ENCODE measurements at places on chromosomes 2 and 18. TPM values are rescaled to one million over a fixed set of nuclear protein-coding genes. Genes with fewer than 3 reads are reported as not detected.

The MAPK4 gene
- total RNA-seq: not detected

The SLC9A2 gene
- not detected for total RNA-seq

The OSR1 gene
- 0.31 TPM for total RNA-seq

The CACNB4 gene
- total RNA-seq: 2.9 TPM

The ASPRV1 gene
- 0.26 TPM for total RNA-seq

The DPP4 gene
- 6.7 TPM for total RNA-seq

The IGFBP2 gene
- total RNA-seq: 944 TPM

The DSG4 gene
- not detected for total RNA-seq

The RUFY4 gene
- total RNA-seq: not detected

The RBKS gene
- total RNA-seq: 1.6 TPM

The C1QL2 gene
- 0.20 TPM for total RNA-seq

The IL36B gene
- not detected for total RNA-seq

The GULP1 gene
- 39.4 TPM for total RNA-seq

The HTR2B gene
- total RNA-seq: not detected

The COL3A1 gene
- total RNA-seq: 458 TPM

The EFR3B gene
- 13.3 TPM for total RNA-seq

The ANKRD30BL gene
- total RNA-seq: not detected

The TMEM182 gene
- total RNA-seq: 5.8 TPM

The ZNF385B gene
- 0.27 TPM for total RNA-seq

The RTP5 gene
- total RNA-seq: not detected

The FBXO48 gene
- 0.54 TPM for total RNA-seq

The KLHL14 gene
- 0.43 TPM for total RNA-seq

The ACADL gene
- total RNA-seq: 2.3 TPM

The APOB gene
- total RNA-seq: 0.07 TPM

The NT5DC4 gene
- total RNA-seq: not detected

The C2orf76 gene
- 9.2 TPM for total RNA-seq

The LHCGR gene
- total RNA-seq: not detected

The AP1S3 gene
- total RNA-seq: 14.3 TPM

The CRYGC gene
- not detected for total RNA-seq

The NEB gene
- total RNA-seq: 0.94 TPM

The ALPI gene
- total RNA-seq: not detected

The SCG2 gene
- total RNA-seq: 5.6 TPM

The MPHOSPH10 gene
- 41.1 TPM for total RNA-seq

The KCNJ13 gene
- total RNA-seq: not detected

The ATOH8 gene
- 1.9 TPM for total RNA-seq

The FAHD2B gene
- 5.7 TPM for total RNA-seq
